Muscle of leg (tissue), 16 donors: ENCODE measurements at places on chromosomes 1 and 21.

- DNase-seq: peak; percentile 75
These were observed 869 bp downstream of the NAV1 start for GRCh38 chr1:201539561-201540431.

DNA sequence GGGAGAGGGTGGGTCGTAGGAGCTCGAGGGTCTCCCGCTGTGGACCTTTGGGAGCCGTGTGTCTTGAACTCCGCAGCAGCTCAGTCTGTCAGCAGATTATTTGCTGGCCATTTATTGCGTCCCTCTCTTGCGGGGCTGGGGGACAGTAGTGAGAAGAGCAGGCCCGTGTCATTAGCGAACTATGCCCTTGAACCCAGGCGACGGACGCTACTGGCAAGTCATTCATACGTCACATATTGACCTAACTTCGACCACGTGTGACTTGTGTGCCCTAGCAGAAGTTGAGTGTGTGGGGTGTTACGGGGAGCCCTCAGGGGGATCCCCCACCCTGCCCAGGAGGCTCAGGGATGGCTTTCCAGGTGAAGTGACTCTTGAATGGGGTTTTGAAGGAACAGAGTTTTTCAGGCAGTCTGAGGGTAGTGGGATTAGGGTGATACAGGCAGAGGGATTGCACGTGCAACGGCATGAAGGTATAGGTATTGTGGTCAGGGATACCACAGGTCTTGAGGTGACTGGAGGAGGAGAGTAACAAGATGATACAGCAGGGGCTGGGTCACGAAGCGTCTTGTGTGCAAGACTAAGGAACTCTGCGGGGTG is 13.0 kb downstream of the RCC1 start:
- DNase-seq: no peak

DNA sequence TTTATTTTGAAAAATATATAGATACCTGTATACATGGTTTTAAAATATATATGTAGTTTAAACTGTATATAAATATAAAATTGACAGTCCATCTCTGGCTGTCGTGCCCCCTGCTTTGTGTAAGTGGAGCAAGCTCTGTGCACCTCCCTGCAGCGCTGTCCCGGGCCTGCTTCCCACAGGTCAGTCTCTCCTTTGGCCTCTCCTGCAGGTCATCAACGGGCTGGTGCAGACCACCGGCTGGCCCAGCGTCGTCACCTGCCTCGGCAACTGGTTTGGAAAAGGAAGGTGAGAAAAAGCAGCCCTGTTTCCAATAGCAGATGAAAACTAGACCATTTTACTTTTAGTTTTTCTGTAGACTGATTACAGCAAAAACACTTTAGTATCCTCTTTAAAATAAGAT is 28.5 kb downstream of the SLC37A1 start:
- DNase-seq: no peak

DNA sequence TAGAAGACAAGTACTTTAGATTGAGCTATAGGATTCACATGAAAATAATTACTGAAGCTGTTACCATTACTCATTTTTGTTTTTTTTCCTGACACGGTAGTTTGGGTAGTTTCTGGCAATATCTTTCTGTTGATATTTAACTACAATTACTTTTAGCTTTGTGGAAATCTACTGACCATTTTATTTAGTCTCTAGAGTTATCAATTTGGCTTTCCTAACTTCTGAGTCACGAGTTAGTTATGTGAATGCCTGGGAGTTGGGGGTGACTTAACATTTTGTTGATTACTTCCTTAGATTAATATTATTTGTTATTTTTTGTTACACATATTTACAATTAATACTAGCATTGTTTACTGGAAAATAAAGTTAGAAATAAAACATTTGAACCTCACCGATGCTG is 160.6 kb downstream of the HMCN1 start:
- peak; percentile 49 for DNase-seq

- no peak for DNase-seq
These were observed 13.3 kb downstream of the UTS2 start for GRCh38 chr1:7839526-7839925.

DNA sequence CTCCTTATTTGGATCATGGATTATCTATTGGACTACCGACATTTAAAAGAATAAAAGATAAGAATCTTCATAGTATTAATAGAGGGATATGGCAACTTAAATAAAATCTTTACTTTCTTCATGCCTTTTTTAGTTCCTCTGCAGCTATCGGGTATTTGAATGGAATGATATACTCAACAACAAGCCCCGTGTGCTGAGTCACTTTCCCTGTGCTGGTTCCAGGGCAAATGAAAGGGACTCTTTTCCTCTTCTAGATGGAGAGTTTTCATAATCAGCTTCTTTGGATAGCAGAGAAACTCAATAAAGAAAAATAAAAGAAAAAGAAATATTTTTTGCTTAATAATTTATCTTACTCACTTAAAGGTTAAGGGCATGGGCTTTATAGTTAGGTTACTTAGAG is 213.7 kb downstream of the LRRC40 start:
- no peak for DNase-seq

- DNase-seq: peak; percentile 72
These were observed at the start of gene ADORA1 for GRCh38 chr1:203127666-203128430. ADORA1 (plus strand) TSS chr1:203127726; CDS start chr1:203128842, 1,116 bp downstream.

GRCh38 chr1:66439031-66439740 is 94.8 kb upstream of the SGIP1 start:
- DNase-seq: peak; percentile 35

DNA sequence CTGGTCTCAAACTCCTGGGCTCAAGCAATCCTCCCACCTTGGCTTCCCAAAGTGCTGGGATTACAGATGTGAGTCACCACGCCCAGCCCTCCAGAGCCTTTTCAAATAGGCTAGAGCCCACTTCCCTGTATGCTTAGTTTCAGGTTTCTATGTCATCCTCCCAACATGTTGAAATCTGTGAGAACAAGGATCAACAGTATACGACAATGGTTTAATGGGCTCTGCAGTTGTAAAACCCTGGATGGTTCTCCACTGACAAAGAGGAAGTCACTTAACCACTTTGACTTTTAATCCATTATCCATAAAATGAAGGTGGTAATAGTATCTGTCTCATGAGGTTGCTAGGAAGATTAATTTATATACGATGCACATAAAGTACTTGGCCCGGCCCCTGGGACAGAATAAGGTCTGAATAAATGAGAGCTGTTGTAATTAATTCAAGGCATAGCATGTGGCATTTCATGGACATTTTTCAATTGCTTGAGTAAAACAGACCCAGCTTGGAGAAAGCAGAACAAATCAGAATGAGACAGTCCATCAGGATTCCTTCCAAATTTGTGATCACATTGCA is 113.9 kb upstream of the ZNF648 start:
- DNase-seq: peak; percentile 51

- DNase-seq: no peak
These were observed 57.5 kb downstream of the SRSF11 start for GRCh38 chr1:70278710-70279109.

DNA sequence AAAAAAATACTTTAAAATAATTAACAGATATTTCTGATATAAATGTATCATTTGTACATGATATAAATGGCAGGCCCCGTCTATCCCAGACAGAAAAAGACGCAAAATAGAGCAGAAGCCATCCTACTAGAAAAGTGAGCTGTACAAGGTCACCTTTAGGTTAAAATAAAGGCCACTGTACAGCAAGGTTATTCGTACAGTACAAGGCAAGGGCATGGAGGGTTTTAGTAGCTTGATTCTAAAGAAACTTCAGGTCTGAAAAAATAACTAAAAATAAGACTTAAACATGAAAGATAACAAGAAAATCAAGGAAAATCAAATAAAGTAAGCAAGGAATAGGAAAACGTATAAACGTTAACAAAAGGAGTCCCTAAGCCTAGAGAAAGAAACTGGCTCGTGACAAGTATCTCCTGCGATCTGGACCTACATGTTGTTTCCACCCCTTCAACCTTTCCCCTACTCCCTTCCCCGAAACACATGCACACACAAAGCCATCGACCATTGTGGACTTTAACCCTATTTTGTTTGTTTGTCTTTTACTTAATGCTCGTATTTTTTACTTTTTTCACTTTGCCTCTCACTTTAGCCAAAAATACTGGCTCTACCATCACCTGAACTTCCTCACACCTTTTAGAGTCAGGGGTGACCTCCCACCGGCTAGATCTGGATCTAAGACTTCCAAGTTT is 26.5 kb upstream of the SLC30A10 start:
- no peak for DNase-seq

DNA sequence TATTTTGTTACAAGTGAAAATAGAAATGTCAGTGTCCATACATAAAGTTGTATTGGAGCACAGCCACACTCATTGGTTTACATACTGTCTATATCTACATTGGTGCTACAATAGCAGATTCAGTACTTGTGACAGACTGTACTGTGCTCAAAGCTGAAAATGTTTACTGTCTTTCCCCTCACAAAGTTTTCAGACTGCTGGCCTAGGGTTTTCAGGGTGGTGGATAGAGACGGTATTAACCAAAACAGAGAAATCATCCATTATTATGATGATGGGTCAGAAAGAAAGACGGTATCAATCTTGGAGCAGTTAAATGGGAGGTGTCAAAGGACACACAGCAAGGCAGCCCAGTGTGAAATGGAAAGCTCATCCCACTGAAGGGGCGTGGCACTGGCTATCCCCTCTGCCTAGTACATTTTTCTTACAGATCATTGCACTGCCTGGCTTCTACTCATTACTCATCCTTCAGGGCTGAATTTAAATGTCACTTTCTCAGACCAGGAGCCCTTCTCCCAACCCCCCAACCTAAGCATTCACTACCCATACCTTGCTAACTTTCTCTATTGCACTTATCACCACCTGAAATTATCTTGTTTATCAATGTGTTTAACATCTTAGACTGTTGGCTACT is 10.2 kb downstream of the JAK1 start:
- no peak for DNase-seq

- DNase-seq: no peak
These were observed 84.8 kb upstream of the ZC3H11B start for GRCh38 chr1:219697682-219698081.

DNA sequence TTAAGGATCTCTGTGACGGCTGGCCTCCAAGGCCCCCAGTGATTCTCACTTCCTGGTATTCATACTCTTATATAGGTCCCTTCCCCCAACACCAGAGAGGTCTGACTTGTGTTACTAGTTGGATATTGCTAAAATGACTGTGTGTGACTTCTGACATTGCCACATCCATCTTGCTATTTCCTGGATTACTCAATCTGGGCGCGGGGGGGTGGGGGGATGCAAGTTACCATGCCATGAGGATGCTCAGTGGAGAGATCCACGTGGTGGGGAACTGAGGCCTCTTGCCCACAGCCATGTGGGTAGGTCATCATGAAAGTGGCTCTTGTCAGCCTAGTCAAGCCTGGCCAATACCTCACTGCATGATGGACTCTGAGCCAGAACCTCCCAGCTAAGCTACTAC is 117.0 kb downstream of the UBE2U start:
- no peak for DNase-seq

DNA sequence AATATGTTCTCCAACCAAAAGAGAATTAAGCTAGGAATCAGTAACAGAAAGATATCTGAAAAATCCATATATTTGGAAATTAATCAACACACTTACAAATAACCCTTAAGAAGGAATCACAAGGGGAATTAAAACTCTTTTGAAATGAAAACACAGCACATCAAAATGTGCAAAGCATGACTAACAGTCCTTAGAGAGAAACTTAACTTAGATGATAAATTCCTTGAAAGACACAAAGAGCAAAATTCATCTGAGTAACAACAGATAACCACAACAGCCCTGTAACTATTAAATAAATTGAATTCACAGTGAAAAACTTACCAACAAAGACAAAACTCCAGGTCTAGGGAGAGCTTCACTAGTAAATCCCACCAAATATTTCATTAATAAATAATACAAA is 283.8 kb downstream of the SDCCAG8 start:
- DNase-seq: no peak

GRCh38 chr1:204683284-204684205 is 2.0 kb downstream of the LRRN2 start:
- DNase-seq: no peak

DNA sequence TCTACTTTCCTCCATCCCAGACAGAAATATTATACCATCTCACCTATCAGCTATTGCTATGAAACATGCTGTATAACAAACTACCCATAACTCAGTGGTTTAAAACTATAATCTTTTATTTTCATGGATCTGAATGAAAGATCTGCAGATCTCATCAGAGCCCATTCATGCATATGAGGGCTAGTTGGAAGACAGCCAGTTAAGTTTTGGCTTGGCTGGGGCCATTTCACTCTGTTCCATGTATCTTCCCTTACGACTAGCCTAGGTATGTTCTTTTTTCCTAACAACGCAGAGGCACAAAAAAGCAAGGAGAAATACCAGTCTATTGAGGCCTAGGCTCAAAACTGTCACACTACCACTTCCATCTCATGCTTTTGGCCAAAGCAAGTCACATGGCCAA is 28.1 kb upstream of the RGS1 start:
- DNase-seq: peak; percentile 80

DNA sequence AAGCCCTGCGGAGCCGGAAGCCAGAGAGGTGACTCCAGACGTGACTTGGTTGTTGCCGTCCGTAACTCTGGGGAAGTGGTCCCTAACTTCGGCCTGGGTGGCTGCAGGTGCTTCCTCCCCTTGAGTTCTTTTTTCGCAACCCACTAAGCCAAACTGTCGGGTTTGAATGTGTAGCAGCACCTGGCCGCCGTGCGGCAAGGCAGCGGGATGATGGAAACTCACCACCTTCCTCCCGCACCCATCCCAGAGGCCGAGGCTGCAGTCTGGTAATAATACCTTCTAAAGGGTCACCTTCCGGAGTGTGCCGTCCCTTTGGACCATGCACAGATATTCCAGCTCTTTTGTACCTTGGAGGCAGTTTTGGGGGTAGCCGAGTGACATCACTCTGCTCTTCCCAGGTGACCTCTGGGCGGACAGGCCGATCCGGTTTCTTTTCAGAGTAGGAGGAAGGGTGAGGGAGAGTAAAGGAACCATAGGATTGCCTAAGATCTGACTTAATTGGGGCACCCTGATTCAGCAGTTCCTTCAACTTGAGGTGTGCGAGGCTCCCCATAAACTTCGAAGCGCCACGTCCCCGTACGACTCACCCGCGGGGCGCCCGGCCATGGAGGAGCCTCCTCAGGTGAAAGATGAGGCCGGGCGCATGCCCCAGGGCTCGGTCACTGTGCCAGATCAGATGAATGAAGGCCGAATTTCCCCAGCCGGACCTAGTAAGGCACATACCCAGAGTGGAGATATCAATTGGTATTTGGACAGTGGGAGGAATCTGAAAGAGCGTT is 1.0 kb downstream of the KCNK1 start:
- DNase-seq: peak; percentile 9

DNA sequence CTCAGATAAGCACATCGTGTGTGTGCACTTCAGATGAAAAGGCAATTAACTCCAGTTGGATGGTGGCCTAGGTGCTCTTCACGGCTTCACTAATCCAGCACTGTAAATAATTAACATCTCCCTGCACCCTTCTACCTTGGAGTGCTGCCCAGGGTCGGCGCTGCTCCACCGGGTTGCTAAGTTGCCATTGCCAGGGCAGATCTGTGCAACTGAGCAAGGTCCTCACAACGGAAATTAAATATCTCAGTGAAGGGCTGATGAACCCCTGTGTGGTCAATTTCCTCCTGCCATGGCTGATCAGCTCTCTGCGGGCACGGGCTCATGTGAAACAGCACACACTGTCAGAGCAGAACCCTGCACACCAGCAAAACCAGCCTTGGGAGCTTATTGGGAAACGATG is 63.2 kb downstream of the SYDE2 start:
- no peak for DNase-seq

- no peak for DNase-seq
These were observed 97.0 kb downstream of the CHRM3 start for GRCh38 chr1:239483391-239483790.
